ENCODE measurements at places on chromosomes 7 and 10.

DNA sequence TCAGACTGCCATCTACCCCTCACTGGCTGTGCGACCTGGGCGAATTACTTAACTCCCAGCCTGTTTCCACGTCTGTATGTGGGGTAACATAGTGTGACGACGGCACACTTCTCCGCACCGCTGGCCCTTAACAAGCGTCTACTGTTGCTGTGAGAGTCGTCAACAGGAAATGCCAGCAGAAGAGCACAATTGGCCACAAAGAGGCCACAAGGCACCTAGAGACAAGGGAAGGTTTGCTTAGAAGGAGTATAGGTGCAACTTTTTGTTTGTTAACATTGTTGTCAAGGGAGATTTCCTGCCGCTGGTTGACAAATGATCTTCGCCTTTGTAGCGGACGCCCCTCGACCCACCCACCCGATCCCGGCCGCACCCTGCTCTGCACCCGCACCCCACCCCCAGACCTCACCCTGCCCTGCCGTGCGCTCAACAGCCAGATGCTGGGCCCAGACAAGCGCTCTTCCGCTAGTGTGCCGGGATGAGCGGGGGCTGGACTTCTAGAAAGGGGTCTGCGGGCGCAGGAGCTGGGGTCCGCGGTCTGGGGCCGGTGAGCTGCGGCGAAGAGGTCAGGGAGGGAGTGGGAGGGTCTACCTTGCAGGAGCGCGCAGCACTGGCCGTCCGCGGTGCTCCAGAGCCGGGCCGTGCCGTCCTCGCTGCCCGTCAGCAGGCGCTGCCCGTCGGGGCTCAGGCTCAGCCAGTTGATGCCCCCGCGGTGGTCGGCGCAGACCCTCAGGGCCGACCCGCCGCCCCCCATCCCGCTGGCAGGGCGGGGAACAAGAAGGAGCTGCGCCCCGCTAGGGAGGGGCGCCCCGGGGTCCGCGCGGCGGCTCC is 785 bp downstream of the WDR86 start:
- DNase-seq, result peak; percentile 36

DNA sequence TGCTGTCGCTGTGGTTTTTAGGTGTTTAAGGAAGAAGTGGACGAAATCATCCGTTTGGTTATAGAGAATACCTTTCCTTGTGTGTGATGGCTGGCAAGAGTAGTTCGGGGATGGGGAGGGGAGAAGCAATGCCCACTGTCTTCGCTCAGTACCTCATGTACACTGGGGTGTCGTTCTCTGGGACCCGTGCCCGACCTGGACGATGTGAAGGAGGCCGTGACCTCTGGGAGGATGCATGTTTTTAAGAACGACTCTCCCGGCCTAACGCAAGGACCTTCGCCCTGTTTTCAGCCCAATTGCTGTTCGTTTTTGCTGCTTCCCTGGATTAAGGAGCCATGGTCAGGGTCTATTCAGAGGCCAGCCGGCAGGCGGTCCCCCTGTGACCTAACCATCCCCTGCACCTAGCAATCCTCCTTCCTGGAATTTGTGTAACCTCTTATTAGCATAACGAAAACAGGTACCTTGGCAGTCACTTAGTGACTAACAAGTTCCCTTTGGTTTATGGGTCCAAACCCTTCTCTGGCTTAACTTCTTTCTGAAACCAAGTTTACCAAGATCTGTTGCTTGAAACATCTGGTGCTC is 1.3 kb downstream of the NFE2L3 start:
- peak; percentile 21 for DNase-seq

GRCh38 chr10:112677689-112678088 is 230.7 kb downstream of the VTI1A start:
- DNase-seq, result no peak

DNA sequence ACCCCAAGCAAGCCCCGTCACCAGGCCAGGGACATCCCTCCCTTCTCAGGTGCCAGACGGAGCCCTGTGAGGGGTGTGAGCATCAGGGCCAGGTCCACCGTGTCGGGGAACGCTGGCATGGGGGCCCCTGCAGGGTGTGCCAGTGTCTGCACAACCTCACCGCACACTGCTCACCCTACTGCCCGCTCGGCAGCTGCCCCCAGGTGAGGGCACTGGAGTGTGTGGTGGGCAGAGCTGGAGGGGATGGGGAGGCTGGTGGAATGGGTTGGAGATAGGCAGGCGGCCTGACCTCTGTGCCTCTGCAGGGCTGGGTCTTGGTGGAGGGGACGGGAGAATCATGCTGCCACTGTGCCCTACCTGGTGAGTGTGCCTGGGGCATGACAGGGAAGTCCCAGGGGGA is 19.9 kb upstream of the ZNF467 start:
- DNase-seq, result no peak

- DNase-seq, result no peak
Observed at GRCh38 chr7:114988755-114989375, 67.0 kb downstream of the MDFIC start.

DNA sequence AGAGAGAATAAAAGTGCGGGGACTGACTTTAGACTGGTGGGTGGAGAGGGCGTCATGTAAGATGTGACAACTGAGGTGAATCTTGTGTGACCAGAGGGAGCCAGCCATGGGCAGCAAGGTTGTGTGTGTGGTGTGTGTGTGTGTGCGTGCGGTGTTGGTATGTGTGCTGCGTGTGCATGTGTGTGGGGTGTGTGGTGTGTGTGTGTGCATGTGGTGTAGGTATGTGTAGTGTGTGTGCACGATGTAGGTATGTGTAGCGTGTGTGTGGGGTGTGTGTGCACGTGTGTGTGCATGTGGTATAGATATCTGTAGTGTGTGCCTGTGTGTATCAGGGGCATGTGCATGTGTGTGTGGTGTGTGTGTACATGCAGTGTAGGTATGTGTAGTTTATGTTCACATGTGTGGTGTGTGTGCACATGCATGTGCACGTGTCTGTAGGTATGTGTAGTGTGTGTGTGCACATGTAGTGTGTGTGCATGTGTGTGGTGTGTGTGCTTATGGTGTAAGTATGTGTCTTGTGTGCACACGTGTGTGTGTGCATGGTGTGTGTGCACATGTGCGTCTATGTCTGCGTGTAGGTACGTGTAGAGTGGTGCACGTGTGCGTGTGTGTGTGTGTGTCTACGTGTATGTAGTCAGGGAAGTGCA is 312.3 kb upstream of the MKI67 start:
- no peak for DNase-seq

- no peak for DNase-seq
Observed at GRCh38 chr7:77426521-77427051, 10.4 kb upstream of the GSAP start.

GRCh38 chr10:6678956-6679355 is 98.9 kb upstream of the PRKCQ start:
- DNase-seq, result no peak

DNA sequence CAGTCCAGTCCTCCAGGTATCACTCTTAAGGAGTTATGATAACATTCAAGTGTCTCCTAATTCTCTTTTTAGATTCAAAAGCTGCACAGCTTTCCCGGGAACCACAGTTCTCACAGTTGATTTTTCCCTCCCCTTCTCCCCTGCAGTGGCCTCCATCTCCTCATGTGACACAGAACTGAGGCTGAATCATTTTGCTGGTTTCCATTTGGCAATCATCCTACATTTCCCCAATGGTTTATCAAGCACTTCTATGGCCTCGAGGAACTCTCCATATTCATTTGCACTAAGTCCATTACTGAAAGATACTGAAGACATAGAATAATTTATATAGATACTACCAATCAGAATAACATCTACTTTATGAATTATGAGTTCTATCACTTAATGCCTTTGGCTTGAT is 484.9 kb downstream of the GPAM start:
- DNase-seq, result no peak

GRCh38 chr10:32795598-32796183 is 162.3 kb downstream of the ITGB1 start:
- DNase-seq, result peak; percentile 60
